Activated CD8-positive, alpha-beta T cell treated with anti-CD3 and anti-CD28 coated beads, Interleukin-2, amount 10 ng/mL, durations not matched to agents 7 days and 5 days (primary cell): ENCODE measurements at places on chromosomes 2 and 18.

GRCh38 chr2:234680688-234681619 lies 184.1 kb upstream of the ARL4C start:
- no peak for DNase-seq

- no peak for DNase-seq
Observed at GRCh38 chr2:196413821-196414274, 225.7 kb upstream of the CCDC150 start.

- no peak for DNase-seq
Observed at GRCh38 chr2:219094171-219094570, 33.5 kb upstream of the IHH start.

GRCh38 chr2:161919873-161920272 lies 154.1 kb downstream of the DPP4 start:
- DNase-seq: no peak

- DNase-seq: no peak
Observed at GRCh38 chr18:63924551-63924950, 16.8 kb downstream of the SERPINB10 start.

GRCh38 chr2:230418341-230419016 lies 2.5 kb downstream of the SP100 start:
- no peak for DNase-seq

DNA sequence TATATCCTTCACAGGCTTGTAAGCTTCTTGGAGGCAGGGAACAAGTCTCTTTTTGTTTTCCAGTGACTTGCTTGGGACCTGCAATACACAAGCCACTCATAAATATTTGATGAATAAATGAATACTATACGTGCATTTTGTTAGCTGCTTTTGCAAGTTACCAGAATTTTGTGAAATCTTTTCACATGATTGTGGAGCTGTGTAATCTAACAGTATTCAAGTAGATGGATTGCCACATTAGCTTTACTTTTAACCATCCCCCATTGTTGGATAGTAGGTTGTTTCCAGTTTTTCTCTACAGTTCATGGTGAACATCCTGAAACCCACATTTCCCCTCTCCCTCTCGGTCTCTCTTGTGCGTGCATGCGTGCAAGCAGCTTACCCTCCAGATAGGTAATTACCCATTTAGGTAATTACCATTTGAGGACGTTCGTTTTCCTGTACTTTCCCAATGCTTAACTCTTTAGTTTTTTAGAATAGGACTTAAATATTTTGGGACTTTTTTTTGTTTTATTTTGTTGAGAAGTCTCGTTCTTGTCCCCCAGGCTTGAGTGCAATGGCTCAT lies 12.5 kb downstream of the ZNF407 start:
- DNase-seq: no peak

- DNase-seq: no peak
Observed at GRCh38 chr18:47926101-47926850, 4.2 kb downstream of the SMAD2 start.

DNA sequence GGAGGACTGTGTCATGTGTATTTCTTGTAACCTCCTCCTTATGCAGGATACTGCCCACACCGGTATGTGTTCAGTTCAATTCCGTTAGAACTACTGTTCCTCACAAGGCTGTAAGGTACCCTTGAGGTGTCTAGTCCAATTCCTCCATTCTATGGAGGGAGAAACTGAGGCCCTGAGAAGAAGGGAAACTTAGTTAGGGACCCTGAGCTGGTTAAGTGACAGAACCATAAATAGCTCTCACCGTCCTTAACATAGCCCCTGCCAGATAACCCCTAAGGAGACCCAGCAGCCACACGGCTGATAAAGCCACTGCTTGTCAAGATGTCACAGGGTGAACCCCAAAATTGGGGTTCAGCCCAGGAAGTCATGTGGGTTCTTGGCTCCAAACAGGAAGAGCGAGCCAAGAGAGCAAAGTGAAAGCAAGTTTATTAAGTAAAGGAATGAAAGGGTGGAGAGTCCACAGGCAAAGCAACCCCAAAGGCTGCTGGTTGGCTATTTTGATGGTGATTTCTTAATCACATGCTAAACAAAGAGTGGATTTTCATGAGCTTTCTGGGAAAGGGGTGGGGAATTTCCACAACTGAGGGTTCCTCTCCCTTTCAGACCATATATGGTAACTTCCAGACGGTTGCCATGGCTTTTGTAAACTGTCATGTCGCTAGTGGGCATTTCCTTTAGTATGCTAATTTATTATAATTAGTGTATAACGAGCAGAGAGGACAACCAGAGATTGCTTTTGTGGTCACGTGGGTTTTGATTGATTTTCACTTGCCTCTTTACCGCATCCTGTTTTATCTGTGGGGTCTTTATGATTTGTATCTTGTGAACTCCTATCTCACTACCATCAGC lies 83.4 kb upstream of the RTN4 start:
- peak; percentile 71 for DNase-seq

- DNase-seq: no peak
Observed at GRCh38 chr2:88170472-88170892, 336 bp downstream of the THNSL2 start.

GRCh38 chr2:71452565-71452964 lies 796 bp upstream of the DYSF start:
- peak; percentile 51 for DNase-seq

DNA sequence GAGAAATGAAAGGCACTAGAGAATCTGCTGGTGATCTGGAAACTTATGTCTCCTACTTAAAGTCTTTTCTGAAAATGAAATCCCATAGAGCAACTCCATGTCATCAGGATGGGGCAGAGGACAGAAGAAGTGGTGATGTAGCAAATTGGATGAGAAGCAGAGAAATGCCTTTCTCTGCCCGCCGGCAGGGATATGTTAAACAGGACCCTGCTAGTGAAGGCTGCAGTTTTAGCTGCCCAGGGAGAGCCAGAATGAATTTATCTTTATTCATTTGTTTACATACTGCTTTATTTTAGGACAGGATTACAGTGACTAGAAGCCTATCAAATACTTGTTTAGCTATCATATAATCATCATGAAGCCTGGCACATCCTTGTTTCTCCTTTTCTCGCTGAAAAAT lies 247.0 kb downstream of the DOK6 start:
- no peak for DNase-seq

DNA sequence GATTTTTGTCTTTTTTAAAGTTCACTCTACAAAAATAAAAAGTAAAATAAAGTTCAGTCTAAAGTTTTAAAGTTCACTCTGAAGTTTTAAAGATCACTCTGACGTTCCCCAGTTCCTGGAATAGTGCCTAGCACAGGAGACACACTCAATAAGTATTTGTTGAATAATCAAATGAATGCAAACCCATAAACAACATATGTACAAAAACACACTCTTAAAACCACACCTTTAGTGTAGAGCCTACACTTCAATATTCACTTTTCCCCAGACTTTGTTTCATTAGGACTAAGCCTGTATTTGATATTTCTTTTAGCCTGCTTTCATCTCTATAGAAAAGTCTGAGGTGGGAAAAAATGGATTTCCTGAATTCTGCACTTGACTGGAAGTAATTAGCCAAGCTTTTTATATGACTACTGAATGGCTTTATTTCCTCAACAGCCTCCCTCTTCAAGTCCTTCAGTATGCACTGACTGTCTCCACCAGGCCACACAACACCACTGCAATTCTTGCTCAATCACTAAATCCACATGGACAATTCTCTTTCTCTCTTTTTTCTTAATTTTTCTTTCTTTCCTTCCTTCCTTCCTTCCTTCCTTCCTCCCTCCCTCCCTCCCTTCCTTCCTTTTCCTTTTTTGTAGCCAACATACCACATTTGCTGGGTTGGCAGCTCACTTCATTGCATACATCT lies 104.6 kb downstream of the SS18 start:
- DNase-seq: no peak

- no peak for DNase-seq
Observed at GRCh38 chr18:64017870-64018269, 48.0 kb downstream of the SERPINB8 start.

DNA sequence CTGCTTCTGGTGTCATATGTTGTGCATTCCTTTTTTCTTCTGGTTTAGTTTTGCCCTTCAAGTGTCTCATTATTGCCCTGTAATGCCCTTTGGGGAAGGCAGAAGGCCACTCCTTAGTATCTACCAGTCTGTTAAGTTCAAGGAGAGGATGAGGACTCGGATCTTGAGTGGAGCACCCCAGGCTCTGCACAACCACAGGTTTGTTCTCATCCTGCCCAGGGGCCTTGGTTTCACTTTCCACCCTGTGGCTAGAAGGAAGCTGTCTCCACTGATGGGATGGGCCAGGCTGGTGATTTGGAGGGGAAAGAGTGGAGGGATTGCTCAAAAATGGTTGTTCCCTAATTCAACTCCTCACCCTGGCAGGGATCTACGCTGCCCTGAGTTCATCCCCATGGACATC lies 30.2 kb upstream of the RAB11FIP5 start:
- no peak for DNase-seq

DNA sequence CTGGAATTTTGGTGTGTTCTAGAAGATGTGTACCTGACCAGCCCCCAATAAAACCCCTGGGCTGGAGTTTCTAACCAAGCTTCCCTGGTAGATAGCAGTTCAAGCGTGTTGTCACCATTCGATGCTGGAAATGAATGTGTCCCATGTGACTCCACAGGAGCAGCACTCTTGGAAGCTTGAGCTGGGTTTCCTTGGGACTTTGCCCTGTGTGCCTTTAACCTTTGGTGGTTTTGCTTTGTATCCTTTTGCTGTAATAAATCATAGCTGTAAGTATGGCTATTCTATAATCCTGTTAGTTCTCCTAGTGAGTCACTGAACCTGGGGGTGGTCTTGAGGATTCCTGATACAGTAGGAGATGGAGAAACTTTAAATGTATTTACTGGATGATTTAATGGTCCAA lies 65.2 kb downstream of the KLHL14 start:
- DNase-seq: no peak

DNA sequence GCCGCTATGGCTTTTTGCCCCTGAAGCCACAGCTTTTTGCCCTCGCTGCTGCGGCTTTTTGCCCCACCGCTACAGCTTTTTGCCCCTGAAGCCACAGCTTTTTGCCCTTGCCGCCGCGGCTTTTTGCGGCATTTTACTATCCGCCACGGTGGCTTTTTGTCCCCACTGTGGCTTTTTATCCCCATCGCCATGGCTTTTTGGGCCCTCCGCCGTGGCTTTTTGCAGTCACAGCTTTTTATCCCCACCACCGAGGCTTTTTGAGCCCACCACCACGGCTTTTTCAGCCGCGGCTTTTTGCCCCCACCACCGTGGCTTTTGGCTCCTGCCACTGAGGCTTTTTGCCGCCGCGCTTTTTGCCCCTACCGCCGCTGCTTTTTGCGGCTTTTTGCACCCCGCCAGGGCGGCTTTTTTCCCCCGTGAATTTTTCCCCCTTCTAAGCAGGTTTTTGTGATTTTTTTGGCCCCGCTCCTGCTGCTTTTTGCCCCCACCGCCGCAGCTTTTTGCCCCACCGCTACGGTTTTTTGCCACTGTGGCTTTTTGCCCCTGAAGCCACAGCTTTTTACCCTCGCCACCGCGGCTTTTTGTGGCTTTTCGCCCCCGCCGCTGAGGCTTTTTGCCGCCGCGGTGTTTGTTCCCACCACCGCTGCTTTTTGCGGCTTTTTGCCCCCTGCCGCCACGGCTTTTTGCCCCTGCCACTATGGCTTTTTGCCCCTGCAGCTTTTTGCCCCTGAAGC lies 2797.2 kb upstream of the TEKT4 start:
- no peak for DNase-seq

DNA sequence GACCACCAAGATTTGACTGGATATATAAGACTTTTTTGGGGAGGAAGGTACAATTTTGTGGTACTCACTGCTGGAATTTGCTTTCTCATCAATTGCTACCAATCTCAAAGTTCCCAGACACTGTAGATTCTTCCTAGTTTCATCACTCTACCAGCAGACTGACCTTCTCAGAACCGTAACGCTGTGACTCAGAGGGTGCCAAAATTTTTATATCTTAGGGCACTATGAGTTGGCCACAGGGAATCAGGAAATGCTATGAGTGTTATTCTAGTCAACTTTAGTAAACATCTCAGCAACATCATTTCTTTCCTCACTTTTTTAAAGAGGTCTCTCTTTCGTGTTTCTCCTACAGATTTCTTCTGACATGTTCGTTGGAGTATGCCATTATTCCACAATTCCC lies 499.0 kb downstream of the TMX3 start:
- DNase-seq: no peak

DNA sequence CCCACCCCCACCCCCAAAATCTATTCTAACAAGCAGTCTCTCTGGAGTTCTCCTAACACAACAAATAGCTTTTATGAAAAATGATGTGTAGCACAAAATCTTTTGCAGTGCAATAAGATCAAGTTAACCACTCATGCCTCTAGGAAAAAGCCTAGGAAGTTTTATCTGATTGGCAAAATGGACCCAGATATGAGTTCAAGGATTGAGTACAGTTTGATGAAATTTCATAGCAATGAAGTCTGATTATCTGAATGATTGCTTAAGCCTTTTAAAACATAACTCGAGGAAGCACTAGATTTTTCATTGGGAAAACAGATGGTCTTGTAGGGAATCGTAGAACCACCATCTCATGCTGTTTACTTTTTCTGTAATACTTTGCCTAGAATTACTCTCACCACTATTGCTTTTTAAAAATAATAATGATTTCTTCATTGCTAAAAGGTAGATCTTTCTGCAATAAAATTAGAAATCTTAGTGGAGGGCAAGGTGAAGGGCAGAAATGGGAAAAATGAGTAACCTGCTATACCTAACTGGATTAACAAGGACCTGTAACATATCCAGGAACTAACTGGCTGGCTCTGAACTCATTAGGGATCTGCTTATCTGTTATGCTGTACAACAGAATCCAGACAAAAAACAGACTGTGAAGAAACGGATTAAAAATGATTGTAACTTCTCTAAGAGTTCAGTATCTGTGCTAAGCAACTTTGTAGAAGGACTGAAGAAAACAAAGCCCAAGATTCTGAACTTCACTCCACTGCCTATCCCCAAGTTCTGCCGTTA lies 73.7 kb upstream of the ETAA1 start:
- no peak for DNase-seq

DNA sequence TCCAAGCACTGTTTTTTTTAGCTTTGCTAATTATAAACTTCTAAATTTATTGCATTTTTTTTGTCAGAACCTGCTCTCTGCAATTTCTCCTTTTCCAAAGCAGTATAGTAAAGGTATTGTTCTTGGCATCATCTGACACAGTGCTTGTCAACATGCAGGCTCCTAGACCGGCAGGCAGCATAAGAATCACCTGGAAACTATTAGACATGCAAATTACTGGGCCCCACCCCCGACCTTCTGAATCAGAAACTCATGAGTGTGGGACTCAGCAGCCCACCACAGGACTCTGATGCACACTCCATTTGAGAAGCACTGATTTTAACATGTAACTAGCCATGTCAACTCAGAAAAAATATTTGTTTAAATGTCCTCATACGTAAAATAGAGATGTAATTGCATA lies 551.1 kb upstream of the CELF4 start:
- DNase-seq: no peak

GRCh38 chr2:7516484-7517063 lies 599.4 kb downstream of the RNF144A start:
- DNase-seq: no peak

DNA sequence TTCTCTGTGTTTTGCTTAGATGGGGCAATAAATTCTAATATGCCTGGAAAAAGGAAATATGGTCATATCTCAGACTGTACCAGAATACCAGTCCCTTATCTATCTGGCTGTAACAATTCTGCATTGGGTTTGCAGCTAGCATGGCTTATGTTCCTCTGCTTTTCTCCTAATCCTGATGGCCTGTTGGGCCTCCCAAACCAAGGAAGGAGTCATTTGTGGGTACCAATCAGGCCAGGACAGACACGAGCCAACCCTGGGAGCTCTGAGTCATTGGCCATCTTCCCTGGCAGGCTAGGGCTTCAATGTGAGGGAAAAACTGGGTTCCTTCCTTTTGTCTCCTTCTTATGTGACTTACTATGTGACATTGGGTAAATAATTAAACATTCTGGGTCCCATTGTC lies 12.0 kb downstream of the SMARCAL1 start:
- DNase-seq: no peak
